ENCODE measurements at places on chromosomes 12 and 14.

DNA sequence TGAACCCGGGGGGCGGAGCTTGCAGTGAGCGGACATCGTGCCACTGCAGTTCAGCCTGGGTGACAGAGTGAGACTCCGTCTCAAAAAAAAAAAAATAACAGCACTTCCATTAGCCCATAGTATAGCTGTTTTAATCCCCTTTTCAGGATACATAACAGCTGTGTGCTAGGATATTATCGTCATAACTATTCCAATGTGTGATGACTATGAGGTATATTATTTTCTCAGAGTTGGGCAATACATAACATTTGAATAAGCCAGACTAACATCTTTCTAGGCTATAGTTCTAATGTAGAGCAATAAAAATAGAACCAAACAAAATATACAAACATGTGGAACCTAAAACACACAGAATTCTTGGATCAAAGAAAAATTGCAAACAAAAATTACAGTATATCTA, 57.1 kb downstream of the MARK3 start:
- DNase-seq, result no peak

GRCh38 chr12:53764615-53765014, 12.8 kb upstream of the CISTR start:
- DNase-seq, result no peak

- DNase-seq, result no peak
Measured at GRCh38 chr12:68319988-68320623, 12.1 kb downstream of the MDM1 start.

GRCh38 chr12:44829045-44829444, 47.1 kb downstream of the NELL2 start:
- no peak for DNase-seq

- DNase-seq, result no peak
Measured at GRCh38 chr12:102167821-102168604, 29.6 kb downstream of the PMCH start.
